Pulmonary artery endothelial cell (primary cell): ENCODE measurements at places on chromosomes 6 and 20. TPM values are rescaled to one million over a fixed set of nuclear protein-coding genes. Genes with fewer than 3 reads are reported as not detected.
A peak's percentile ranks its signal among the peaks of the same experiment; 100 is the strongest.

DNA sequence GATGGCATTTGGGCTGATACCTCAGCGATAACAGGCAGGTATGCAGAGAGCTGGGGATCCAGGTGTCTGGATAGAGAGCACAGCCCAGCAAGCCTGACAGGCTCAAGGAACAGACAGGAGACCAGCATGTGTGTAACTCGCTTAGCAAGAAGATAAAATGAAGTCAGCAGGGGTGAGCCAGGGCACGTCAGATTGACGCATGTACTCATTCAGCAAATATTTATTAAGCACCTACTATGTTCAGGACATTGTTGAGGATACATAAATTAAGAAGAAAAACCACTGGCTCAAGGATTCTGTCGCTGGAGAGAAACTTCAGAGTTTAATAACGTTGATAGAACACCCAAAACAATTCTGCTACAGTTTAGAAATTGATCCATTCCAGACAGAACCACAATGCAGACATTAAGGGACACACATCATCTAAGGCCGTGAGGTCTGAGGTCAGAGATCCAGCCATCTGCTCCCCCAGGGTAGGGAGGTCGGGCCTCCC lies 1.0 kb upstream of the DUSP22 start:
- no peak for DNase-seq

Gene DACT2
- total RNA-seq: not detected in 2 replicates

DNA sequence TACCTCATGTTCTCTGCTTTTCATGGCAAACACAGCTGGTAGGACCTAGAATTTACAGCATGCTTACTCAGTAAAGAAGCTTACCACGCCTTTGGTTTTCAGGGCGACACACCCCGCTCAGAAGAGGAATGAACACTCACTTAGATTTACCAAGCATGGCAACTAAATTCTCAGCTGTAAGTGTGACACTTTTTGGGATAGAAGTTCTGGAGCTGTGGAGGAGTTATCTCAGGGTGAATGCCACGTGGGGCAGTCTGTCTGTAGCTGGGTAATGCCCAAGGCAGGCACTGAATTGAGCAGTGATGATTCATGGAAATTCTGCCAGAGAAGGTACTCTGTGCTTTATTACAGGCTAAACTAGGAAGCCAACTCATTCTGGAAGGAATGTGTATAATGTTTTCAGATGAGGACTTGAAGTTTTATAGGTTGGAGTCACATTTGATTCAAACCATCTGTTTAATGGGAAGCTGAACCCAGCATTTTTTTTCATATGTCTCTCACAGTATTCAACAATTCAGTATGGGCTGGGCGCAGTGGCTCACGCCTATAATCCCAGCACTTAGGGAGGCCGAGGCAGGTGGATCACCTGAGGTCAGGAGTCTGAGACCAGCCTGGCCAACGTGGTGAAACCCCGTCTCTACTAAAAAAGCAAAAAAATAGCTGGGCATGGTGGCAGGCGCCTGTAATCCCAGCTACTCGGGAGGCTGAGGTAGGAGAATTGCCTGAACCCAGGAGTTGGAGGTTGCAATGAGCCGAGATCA lies 3.5 kb upstream of the PRIM2 start:
- peak; percentile 79 for DNase-seq

DNA sequence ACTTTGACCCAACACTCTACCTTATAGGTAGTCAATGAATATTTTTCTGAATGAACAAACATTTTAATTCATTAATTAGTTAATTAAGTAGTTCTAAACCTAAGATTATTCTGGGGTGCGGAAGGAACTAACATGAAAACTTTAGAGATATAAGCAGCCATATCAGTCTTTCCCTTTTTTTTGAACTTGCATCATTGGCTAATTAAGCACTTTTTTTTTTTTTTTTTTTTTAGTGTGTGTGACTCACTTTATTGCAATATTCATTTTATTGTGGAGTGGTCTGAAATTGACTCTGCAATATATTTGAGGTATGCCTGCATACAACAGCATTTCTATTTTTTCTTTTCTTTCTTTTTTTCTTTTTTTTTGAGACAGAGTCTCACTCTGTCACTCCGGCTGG lies 21.8 kb upstream of the AMD1 start:
- DNase-seq: no peak

DNA sequence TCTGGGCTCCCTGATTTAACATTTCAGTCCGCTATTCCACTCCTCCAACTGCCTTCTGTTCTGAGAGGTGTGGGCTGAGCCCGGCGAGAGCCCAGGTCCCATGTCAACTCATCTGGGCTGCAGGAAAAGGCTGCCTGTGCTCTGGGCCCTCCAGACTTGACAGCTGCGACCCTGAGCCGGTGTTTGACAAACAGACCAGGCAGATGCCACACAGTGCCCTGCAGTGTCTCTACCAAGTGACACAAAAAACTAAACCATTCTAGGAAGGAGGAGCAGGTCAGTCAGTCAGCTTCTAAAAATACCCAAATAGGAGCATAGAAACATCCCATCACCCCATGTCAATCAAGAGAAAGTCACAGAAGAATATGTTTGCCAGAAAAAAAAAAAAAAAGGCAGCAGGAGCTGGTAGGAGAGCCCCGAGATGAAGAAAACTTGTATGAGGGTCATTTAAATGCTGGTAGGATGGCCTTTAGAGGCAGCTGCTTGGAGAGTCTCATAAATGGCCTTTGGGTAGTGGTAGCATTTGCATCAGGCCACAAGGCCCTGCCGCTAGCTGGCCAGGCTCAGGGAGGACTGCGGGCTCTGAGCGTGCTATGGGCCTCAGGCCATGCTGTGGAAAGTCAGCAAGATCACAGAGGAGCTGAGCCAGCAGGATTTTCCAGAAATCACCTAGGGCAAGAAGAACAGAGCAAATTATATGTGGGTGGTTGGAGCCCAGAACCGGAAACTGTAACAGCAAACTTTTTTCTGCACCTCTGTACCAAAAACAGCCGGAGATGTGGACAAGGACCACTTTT lies 36.6 kb upstream of the GFOD1 start:
- no peak for DNase-seq

Gene NR2E1
- not detected in 2 replicates for total RNA-seq

Gene TFAP2D
- total RNA-seq: not detected in 2 replicates

DNA sequence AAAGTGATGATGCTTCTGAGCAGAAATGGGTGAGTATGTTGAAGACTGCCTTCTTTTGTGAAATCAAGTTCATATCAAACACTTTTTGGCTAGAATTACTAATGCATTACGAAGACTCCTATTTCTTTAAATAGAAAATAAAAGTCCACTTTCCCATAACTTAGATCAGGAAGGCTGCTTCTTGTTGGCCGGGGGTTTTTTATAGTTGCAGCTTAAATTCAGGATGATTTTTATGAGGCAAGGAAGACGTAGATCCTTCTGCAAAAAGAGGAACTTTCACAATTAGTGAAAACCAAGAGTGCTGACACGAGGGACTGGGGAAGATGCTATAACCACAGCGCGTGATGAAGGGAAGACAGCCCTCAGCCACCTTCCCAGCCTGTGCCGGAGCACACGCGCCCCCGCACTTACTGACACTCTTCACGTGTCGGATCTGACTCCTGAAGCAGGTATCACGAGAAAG lies 206.1 kb upstream of the PRDM1 start:
- no peak for DNase-seq

DNA sequence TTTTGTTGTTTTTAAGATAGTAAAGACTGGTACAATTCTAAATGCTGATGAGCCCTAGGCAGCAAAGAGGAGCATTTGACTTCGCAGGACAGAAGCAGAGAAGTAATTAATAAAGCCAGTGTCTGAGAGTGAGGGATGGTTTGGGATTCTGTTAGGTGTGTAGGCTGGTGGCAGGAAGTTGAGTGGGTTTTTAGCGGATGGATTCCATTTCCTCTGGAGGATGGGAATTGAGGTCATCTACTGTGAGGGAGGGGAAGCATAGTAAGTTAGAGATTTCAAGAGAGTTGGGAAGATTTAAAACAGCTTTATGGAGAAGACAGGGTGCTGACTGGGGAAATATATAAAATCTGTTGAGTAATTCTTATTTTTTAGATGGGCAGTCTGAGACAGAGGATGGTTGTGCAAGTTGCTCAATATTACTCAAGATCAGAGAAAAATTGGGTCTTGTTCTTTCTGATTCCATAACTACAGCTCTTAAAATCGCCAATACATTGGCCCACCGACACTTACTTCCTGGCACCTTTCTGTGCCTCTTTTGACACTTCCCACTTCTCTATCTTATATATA lies 48.8 kb downstream of the PRL start:
- no peak for DNase-seq

Gene PSMB9
- total RNA-seq: 28.0 and 53.5 TPM in 2 replicates

DNA sequence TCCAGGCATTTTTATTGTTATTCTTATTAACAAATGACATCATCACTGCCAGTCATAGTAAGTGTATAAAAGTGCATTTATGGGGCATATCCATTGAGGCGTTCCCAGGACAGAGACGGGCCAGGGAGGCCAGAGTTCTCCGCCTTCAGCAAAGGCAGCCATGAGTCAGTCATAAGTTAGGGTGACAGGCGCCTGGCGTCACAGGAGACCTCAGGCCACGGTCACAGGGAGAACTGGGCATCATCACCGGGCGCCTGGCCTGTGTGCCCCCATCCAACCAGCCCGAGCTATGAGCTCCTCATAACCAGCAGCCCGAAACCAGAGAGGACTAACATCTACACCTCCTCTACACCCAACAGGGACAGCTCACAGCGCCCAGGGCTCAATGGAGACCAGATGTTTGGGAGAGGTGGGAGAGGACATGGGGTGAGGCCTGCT lies 259.2 kb downstream of the DLL1 start:
- DNase-seq: no peak

DNA sequence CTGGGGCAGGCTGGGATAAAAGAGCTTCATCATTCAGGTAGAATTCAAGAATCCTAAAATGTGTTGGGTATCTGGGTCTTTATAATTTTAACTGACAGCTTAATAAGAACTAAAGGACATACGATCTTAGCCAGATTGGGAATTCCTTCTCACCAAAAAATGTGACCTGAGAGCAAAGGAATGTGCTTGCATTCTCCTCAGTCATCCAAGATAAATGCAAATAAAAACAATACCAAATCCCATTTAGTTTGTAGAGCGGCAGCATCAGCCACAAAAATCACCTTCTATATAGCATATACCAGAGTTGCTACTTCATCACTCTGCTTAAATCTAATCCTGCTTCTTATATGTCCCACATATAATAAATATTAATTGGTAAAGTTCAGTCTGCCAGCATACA lies 16.9 kb downstream of the USP49 start:
- DNase-seq: no peak

DNA sequence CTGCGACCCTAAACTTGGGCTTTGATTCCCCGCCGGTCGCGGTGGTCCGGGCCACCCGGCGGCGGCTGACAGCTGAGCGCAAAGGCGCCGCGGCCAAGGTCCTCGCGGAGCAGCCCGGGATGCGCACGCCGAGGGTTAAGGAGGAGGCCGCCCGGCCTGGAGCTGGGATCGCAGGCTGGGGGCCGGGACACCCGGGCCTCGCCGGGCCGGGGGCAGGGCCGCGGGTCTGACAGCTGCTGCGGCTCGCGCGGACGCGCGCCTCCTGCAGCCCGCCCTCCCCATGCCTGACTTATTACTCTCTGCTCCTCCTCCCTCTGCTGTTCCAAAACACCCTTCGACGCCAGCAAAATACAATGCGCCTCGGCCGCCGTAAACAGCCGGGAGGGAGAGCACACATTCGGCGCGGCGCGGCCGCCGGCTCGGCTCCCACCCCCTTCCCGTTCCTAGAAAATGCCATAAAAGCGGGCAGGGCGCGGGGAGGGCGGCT lies 746 bp downstream of the BACH2 start:
- no peak for DNase-seq
